ENCODE measurements at places on chromosomes 7 and 10.

GRCh38 chr10:75718991-75719390 is 287.6 kb downstream of the LRMDA start:
- no peak for DNase-seq

GRCh38 chr10:35493196-35494118 is 111.7 kb upstream of the GJD4 start:
- no peak for DNase-seq

DNA sequence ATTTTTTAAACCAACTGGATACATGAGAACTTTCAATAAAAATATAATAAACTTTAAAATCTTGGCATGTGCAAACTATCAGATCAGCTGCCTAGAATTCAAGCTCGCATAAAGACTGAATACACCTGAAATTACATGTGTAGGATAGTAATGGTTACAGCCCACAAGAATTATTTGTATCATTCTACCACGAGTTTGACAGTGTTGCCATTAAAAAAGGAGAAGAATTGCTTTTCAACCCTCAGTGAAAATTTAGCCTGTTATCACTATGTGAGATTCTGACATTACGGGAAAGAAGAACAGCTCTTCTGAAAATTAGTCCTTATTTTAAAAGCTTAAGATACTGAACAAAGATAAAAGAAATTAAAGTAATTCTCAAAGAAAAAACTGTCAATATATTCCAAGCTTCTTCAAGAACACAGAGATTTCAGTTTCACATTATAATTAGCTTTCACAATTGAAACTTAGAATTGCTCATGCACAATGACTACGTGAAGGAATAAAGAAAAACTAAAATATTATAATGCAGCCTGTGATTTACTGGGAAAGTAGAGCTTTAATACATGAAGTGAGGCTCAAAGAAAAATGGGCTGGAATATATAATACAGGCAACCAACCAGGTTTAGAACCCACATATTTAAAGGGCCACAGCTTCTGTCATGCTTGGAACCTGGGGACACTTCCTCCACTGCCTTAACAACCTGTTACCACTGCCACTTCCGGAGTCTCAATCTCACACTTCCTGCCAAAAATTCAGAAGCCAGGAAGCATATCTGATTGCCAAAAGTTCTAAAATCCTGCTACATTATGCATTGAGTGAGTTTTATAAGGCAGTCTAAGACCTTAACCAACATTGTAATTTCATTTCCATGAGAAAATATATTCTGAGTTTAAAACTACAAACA is 23.2 kb downstream of the TPK1 start:
- no peak for DNase-seq

DNA sequence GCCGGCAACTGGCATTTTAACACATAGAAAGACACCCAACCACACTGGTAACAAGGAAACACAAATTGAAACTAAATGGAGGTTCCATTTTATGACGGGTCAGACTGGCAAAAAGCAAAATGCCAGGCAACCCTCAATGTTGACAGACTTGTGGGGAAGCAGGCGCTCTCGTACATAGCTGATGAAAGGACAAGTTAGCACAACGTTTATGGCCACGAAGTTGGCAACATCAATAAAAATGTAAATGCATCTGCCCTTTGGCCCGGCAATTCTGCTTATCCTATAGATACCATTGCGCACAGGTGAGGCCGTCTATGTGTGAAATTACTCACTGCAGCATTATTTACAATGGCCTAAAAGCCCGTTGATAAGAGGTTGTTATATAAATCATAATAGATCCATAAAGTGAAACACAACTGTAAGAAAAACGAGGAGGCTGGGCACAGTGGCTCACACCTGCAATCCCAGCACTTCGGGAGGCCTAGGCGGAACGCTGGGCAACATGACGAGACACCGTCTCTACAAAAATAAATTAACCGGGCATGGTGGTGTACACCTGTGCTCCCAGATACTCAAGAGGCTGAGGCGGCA is 39.8 kb downstream of the FOXL3 start:
- DNase-seq = no peak

DNA sequence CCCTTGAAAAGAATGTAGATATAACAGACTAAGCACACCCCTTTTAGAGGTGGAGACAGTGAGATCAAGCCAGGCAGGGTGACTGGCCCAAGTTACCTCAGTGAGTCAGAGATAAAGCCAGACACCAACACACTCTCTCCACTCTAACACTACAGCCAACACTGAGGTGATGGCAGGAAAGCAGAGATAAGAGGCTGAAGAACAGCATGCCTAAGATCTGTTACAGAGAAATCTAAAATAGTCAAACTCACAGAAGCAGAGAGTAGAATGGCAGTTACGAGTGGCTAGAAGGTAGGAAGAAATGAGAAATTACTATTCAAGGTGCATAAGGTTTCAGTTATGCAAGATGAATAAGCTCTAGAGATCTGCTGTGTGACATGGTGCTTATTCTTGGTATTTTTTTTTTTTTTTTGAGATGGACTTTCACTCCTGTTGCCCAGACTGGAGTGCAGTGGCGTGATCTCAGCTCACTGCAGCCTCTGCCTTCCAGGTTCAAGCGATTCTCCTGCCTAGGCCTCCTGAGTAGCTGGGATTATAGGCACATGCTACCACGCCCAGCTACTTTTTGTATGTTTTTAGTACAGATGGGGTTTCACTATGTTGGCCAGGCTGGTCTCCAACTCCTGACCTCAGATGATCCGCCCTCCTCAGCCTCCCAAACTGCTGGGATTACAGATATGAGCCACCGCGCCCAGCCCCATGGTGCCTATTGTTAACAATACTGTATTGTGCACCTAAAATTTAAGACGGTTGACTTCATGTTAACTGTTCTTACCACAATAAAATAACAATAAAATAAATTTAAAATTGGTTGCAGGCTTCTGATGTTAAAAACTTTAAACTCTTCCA is 28.7 kb downstream of the ICA1 start:
- no peak for DNase-seq

DNA sequence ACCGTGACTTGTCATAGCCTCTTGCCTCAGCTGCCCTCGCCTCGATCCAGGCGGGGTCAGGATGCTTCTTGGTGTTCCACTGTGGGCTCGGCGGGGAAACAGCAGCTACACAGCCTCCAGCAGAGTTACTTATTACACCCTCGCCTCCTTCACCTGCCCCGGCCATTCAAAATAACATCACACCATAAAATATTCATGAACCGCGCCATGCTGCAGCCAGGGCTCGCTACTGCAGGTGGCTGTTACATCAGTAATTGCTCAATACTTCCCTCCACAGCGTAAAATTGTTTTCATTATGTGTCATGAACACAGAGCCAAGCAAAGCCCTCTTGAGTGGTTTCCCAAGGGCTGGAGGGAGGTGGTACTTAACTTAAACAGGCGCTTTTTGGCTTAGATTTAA is 241.5 kb upstream of the SP8 start:
- no peak for DNase-seq

DNA sequence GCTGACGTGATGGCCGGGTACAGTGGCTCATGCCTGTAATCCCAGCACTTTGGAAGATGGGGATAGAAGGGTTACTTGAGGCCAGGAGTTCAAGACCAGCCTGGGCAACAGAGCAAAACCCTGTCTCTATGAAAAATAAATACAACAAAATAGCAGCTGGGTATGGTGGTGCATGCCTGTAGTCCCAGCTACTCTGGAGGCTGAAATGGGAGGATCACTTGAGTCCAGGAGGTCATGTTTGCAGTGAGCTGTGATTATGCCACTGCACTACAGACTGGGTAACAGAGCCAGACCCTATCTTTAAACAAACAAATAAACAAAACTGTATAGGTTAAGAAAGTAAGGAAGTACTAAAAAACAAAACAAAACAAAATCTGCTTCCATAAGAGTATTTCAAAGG is 6.2 kb upstream of the CUL2 start:
- no peak for DNase-seq

DNA sequence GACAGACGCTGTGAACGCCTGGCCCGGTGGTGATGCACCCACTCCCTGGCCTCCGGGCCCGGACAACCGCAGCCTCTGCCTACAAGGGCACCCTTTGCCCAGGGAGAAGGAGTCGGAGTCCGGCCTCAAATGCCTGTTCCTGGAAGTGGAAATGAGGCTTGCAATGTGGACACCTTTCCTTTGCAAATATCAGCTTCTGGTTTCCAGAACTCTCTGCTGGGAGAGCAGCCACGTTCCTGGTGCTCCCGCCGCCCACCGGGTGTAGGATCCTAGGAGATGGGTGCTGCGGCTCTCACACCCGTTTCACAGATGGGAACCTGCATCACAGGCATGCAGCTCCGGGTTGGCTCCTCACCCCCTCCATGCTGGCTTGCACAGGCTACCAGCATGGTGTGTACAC is 2.9 kb downstream of the FOXL3 start:
- DNase-seq = no peak

DNA sequence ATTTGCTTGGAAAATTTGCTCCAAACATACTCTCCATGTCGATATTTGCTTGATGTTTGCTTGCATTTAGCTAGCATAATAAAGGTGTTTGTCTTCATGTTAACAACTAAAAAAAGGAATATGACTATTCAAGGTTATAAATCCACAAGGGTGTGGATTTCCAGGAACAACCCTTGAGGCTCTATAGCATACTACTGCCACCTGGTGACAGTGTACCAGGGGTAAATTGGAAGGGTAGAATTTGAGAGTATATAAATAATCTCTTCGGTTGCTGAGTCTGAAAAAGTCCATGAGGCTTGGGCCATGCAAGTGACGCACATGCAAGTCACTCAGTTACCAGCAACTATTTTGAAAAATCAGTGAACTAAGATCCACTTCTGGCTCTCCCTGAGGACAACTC is 68.4 kb downstream of the SLIT1 start:
- DNase-seq = no peak

GRCh38 chr10:79203014-79203644 is 134.4 kb downstream of the ZMIZ1 start:
- DNase-seq = no peak

DNA sequence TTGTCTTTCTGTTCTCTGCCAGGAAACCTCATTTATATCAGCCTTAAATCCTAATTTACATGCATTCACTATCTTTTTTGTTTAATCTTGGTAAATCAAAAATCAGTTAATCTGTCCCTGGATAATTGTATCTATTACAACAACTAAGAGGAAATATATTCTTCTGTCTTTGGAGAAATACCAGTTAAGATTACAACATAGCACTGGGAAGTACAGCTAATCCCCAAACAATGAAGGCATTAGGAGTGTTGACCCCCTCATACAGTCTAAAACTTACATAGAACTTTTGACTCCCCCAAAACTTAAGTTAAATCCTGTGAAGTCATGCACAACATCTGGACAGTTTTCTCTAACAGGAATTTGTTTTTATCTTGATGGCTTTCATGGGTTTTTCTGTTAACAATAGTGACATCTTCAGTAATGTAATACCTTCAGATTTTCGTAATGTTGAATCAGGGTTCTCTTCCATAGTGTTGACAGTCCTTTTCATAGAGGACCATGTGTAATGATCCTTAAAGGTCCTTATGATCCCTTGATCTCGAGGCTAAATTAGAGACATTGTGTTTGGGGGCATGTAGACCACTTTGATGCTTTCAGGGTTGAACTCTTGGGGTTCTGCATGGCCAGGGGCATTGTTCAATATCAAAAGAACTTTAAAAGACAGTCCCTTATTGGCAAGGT is 24.1 kb upstream of the ABCC2 start:
- DNase-seq = no peak

GRCh38 chr10:132375116-132375794 is 21.7 kb upstream of the PWWP2B start:
- DNase-seq = no peak

DNA sequence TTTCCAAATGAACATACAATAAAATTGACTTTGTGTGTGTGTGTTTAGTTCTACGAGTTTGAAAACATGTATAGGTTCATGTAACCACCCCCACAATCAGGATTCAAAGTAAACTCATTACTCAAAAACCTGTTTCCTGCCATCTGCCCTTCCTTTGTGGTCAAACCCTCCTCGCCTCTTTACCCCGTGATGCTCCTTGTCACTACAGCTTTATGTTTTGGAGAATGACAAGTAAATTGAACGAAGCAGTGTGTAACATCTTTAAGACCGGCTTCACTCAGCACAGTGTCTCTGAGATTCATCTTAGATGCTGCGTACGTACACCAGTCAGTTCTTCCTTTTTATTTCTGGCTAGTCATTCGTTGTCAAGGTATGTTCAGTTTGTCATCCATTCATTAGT is 54.6 kb upstream of the MKI67 start:
- no peak for DNase-seq

- DNase-seq = no peak
Observed at GRCh38 chr7:70553364-70553763, 578.6 kb upstream of the GALNT17 start.

- no peak for DNase-seq
Observed at GRCh38 chr10:63013755-63014154, 119.4 kb upstream of the NRBF2 start.

DNA sequence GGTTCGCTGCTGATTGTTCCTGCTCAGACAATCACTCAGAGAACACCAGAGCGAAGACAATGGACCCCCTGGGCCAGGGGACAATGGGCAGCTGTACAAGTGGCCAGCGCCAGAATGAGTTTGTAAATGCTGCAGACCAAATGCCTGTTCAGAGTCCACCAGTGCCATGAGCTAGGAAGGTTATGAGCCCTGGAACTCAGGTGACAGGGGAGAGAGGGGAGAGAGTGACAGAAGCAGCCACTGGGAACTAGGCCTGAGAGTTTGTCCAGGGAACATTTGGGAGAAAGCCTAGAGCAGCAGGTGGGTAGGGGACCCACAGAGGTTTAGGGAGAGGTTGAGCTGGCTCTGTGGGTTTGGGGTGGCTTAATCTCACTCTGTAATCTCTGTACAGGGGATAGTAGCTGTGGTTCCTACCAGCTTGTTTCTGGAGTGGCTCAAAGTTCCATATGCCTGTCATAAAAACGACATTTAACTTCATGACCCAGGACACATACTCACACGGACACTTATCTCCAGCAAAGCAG is 60.4 kb downstream of the C10orf105 start:
- DNase-seq = no peak

- no peak for DNase-seq
Observed at GRCh38 chr10:131248376-131249165, 63.0 kb downstream of the TCERG1L start.

DNA sequence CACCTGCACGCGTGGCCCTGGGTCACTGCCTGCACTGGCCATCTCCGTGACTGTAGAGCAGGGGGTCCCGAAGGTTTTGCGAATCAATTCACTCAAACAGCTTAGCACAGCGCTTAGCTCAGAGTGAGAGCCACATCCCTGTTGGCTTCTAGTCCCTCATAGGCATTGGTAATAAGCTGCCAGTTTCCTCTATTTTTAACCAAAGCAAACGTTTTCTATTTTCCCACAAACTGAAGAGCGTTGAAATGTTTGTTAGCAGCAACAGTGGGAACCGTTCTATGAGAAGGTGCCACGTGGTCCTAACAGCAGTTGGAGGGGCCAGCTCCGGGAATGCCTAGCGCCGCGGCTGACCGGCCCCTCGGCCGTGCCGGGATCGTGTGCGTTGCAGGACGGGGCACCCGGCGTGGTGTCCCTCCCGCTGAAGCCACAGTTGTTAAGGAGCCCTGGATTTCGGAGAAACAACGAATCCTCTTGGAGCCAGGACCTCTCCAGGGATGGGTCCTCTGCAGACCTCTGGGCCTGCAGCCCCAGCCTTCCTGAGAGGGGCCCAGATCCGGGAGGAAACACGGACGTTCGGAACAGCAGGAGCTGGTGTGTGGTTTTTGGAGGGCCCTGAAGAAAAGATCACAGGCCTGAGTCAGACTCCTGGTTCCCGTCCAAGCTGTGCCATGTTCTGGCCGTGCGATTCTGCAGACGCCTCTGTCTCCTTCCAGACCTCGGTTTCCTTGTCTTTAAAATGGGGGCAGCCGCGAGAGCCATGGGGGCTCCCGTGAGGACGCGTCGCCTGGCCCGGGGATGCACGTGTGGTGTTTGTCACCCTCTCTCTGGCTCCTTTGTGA is 40.3 kb downstream of the FAM20C start:
- DNase-seq = no peak

- DNase-seq = no peak
Observed at GRCh38 chr7:93566876-93567275, 7.6 kb downstream of the CALCR start.

Measured in stimulated activated CD8-positive, alpha-beta memory T cell treated with anti-CD3 and anti-CD28 coated beads, Interleukin-7, amount 100 ng/mL, for 24 hours (primary cell).